Gastroesophageal sphincter (tissue), 4 donors: ENCODE measurements at places on chromosomes 11 and 22.

- peaks cover 14% of the 10 kb centered on the region for H3K27me3 ChIP-seq
- H3K36me3 ChIP-seq, result no peaks in the 10 kb centered on the region
- H3K4me3 ChIP-seq, result no peak overlapping the region
- no peak for ATAC-seq
- H3K4me1 ChIP-seq, result no peaks in the 10 kb centered on the region
These were observed 23.1 kb upstream of the CHST1 start for GRCh38 chr11:45688472-45689033.

DNA sequence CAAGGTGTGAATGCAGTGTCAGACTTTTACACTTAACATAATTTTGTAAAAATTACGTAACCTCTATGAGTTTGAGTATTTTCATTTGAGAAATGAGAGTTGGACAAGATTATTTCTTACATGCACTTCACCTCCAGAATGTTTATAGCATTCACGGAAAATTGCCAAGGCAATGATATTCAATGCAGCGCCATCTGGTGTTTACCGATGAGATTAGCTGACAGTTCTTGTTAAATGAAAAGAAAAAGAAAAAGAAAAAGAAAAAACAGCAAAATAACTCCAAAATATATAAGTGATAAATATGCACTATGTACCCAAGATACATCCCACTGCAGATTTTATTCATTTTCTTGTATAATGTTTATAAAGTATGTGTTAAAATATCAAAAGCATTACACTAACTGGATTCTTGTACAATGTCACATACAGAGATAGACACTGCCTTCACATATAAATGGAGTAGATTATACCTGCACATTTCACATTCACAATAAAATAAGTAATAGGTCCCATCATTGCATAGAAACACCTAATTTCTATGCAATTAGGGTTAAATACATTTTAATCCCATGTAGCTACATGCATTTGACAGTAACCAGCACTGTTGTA lies 976.3 kb upstream of the FAT3 start:
- no peaks in the 10 kb centered on the region for H3K27me3 ChIP-seq
- H3K36me3 ChIP-seq, result no peaks in the 10 kb centered on the region
- no peak overlapping the region for H3K4me3 ChIP-seq
- ATAC-seq, result no peak

DNA sequence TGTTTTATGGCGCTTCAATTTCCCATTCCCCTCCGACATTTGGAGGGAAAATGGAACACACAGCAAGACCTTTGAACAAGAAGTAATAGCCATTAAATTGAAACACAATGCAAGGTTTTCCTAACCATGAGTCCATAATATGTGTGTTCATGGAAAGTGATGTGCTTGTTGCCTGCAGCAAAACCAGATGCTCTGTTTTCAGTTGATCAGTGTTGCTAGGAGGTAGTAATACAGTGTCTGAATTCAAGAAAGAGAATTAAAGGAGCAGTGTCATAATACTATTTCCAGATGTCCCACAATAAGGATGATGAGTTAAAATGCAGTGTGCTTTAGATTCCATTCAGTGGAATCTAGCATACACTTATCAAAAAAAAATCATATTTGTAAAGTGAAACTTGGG lies 637.4 kb upstream of the API5 start:
- no peaks in the 10 kb centered on the region for H3K4me1 ChIP-seq
- no peak overlapping the region for H3K27ac ChIP-seq
- H3K4me3 ChIP-seq, result no peak overlapping the region
- no peaks in the 10 kb centered on the region for H3K27me3 ChIP-seq
- H3K36me3 ChIP-seq, result no peaks in the 10 kb centered on the region

DNA sequence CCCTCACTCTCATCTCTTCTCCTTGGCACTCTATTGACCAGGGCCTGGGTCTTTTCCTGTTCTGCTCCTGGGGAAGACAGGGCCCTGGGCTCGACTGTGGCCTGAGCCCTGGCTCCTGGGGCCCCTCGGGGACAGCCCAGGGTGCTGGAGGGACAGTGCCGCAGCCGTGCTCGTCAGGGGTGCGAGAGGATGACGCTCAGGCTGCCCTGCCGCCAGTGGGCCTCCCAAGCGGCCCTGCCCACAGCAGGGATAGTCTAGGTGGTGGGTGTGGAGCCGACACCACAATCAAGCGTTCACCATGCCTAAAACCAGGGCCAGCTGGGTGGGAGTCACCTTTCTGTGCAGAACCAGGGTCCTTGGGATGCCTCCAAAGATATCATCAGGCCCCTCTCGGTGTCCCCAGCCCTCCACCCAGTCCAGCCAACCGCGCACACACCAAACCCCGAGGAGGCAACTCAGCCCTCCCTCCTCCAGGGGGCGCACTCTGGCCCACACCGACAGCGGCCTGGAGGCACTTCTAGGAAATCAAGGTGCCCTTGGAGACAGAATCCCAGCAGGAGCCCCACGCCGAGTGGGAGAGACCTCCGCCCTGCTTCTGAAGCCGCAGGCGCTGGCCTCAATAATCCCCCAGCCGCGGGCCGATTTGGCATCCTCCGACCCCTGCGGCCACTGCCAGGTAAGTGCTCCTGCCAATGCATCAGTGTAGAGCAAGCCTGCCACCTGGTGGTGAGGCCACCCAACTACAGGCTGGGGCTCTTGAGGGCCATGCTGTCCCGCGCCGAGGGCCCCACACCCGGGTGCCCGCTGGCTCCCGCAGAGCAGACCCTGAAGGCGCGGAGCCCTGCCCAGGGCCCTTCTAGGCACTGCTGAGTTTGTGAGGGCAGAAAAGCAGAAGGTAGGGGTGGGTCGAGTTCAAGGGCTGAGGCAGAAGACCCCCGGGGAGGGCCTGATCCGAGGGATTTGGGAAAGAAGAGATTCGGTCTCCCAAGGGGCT lies 496.4 kb downstream of the BUD13 start:
- no peaks in the 10 kb centered on the region for H3K36me3 ChIP-seq
- peak; percentile 37 for ATAC-seq
- peaks cover 3% of the 10 kb centered on the region for H3K4me1 ChIP-seq
- H3K27me3 ChIP-seq, result peaks cover 40% of the 10 kb centered on the region
- H3K4me3 ChIP-seq, result peak overlapping the region; percentile 30

DNA sequence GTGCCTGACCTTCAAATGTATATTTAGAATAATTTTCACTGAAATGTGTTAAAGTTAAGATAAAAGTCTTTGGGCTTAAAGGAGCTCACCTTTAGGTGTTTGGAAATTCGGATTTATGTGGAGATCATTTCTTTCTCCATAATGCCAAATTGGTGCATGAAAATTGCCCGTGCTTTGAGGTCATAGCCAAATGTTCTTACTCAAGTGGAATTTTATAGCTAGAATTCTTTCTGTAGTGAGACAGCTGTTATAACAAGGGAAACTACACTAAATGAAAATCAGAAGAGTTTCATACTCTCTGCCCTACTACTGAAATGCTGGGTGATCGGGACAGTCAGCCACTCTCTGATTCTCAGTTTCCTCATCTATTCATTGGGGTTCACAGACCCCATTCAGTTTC lies 89.5 kb upstream of the DBX1 start:
- ATAC-seq, result no peak
- no peaks in the 10 kb centered on the region for H3K36me3 ChIP-seq
- peaks cover 7% of the 10 kb centered on the region for H3K27me3 ChIP-seq
- H3K4me3 ChIP-seq, result no peak overlapping the region
- no peak overlapping the region for H3K27ac ChIP-seq

DNA sequence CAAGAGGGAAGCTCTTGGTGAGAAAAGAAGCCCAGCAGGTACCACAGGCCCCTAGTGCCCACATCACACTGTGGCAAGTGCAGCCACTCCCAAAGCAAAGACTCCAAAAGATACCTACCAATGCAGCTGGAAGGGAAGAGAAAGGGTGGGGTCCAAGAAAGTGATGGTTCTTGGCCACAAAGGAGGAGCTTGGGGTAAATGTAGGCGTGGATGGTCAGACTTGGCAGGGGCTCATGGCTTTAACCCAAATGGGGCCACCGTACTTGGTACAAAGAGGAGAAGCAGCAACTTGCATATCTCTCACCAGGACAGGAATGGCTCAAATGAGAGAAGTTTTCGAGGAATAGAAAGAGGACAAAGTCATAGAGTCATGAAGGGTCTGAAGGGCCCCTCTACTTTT lies 4.8 kb downstream of the MAP3K11 start:
- peaks cover 64% of the 10 kb centered on the region for H3K36me3 ChIP-seq
- H3K27me3 ChIP-seq, result no peaks in the 10 kb centered on the region
- H3K4me3 ChIP-seq, result no peak overlapping the region
- no peaks in the 10 kb centered on the region for H3K4me1 ChIP-seq

- H3K4me3 ChIP-seq, result no peak overlapping the region
- no peak for ATAC-seq
- peak overlapping the region; percentile 75 for H3K27ac ChIP-seq
- H3K4me1 ChIP-seq, result peaks cover 30% of the 10 kb centered on the region
These were observed 25.8 kb downstream of the TNRC6B start for GRCh38 chr22:40203572-40203971.

GRCh38 chr11:118239509-118240205 lies 12.5 kb downstream of the MPZL3 start:
- no peaks in the 10 kb centered on the region for H3K27me3 ChIP-seq
- peak overlapping the region; percentile 31 for H3K27ac ChIP-seq
- H3K4me1 ChIP-seq, result peaks cover 8% of the 10 kb centered on the region

DNA sequence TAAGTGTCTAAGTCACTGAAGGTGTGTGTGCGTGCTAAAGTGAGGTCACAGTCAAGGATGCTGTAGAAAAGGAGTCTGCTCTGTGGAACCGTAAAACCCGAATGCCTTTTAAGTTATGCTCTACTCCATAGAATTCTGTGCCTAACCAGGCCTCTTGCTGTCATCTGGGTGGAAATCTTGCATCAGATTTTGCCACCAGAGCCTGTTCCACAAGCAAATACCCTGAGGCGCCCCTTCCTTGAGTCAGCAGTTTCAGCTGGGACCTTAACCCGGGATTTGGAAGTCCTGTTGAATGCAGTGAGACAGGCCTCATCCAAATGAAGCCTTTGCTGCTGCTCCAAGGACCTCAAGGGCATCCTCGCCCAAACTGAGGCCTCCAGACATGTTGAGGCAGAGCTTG lies 109.8 kb downstream of the WNT11 start:
- H3K4me3 ChIP-seq, result no peak overlapping the region
- H3K4me1 ChIP-seq, result no peaks in the 10 kb centered on the region
- ATAC-seq, result no peak
- H3K36me3 ChIP-seq, result no peaks in the 10 kb centered on the region
- H3K27me3 ChIP-seq, result no peaks in the 10 kb centered on the region
- no peak overlapping the region for H3K27ac ChIP-seq

GRCh38 chr11:128473636-128474035 lies 113.7 kb downstream of the ETS1 start:
- H3K36me3 ChIP-seq, result peaks cover 48% of the 10 kb centered on the region
- H3K4me1 ChIP-seq, result peaks cover 19% of the 10 kb centered on the region
- H3K27me3 ChIP-seq, result no peaks in the 10 kb centered on the region
- peak overlapping the region; percentile 38 for H3K27ac ChIP-seq

DNA sequence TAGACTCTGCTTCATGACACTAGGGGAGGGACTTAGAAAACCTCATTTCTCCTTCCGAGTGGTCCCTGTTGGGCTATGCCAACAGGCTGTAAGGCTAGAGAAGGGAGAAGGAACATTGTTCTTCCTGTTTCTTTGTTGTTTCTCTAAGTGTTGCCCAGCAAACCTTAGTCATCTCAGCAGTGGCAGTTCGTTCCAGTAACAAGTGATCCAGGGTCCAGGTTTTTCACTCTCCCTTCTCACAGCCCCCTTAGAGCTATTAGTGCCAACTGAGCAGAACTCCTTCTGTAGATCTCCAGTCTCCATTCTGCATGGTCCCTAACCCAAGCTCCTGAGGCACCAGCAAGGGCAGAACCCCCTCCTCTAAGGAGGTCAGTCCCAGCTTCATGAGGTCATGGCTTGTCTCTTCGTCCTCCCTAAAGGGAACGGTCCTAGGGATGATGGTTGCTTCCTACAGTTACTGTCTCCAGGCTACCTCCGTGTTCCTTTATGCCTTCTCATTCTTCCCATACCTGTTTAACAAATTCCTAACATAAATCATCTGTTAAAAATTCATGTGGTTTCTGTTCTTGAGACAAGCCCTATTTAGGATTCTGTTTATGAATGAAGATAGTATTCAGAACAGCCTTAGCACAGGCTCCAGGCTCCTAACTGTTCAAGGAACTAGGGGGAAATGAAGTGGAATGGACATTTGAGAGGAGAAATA lies 168.6 kb upstream of the UBASH3B start:
- H3K27ac ChIP-seq, result no peak overlapping the region
- no peak for ATAC-seq
- no peak overlapping the region for H3K4me3 ChIP-seq

DNA sequence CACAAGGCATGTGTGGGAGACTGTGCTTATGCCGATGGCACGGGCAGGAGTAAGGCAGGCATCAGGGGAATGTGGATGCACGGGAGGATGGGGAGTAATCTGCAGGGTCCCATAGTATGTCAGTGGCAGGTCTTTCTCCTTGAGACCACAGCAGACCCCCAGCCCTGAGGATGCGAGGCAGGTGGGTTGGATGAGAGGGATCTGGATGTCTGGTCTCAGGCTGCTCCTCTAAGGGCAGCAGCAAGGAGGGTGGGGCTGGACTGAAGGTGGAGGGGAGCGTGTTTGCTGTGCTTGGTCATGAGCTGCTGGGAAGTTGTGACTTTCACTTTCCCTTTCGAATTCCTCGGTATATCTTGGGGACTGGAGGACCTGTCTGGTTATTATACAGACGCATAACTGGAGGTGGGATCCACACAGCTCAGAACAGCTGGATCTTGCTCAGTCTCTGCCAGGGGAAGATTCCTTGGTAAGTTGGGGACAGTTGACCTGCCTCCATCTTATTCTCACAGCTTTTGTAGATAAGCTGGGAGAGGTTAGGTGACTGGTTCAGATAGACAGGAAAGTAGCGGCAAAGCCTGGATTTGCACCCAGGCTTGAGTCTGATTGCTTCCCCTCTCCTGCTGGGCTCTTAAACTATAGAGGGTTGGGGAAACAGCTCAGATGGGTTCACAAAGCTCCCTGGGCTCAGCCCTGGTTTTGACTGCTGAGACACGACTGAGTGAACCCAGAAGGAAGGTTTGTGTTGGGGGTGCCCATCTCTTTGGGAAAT lies at the start of gene APOL1:
APOL1 (plus strand) TSS at position 380 of the 769 bp plus-strand sequence. CDS start 1,823 bp downstream, outside the sequence.
- H3K36me3 ChIP-seq, result no peaks in the 10 kb centered on the region
- no peaks in the 10 kb centered on the region for H3K27me3 ChIP-seq
- peaks cover 28% of the 10 kb centered on the region for H3K4me1 ChIP-seq
- ATAC-seq, result peak; percentile 66
- peak within 1 kb of the TSS; percentile 81 for H3K27ac ChIP-seq

- peak; percentile 87 for ATAC-seq
- no peaks in the 10 kb centered on the region for H3K27me3 ChIP-seq
- H3K36me3 ChIP-seq, result peaks cover 38% of the 10 kb centered on the region
These were observed 6.5 kb downstream of the DCPS start for GRCh38 chr11:126310200-126310991.
